GM12892 (cell line): ENCODE measurements at places on chromosomes 6 and 20.

GRCh38 chr20:35446356-35447078 is 8.5 kb upstream of the GDF5 start:
- DNase-seq: no peak

DNA sequence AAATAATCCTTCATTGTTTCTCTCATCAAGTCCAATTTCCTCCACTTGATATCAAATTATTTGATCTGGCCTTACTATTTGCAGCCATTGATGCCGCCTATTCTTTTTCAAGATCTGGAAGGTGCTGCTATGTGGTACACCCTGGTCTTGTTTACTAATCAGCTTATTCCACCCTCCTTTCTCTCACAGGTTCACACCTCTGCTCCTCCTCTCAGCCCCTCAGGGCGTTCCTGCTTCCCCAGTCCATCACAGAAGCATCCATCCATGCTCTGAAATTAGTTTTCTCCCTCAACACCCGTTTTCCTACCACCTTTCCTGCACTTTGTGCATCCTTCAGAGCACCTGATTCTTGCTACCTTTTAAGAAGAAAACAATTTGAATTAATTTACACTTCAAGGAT is 183.6 kb downstream of the EPHA7 start:
- no peak for DNase-seq

DNA sequence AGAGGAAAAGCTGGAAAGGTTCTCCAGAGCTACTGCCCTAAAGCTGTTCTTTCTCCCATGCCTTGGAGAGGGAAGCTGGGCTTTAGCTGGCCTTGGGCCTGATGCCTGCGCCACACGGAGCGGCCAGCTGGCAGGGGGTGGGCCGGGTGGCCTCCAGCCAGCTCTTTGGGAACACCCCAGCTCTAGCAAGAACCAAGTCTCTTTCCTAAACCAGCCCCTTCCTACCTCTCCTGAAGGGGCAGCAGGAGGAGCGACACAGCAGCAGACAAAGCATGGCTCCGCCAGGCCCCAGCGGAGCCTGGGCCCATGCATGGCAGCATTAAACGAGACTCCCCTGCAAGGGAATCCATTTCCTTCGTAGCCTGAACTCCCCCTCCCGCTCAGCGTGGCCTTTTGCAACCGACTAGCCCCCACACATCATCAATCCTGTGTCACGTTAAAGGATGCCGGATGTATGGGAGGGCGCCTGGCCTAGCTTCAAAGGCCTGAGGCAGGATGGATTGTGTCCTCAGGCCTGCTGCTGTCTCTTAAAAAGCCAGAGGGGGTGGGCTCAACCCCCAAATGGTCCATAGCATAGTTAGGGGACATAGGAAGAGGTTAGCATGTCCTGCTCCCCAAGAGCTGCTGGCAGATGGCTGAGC is 14.0 kb downstream of the MRPS18A start:
- DNase-seq: no peak

- no peak for DNase-seq
Observed at GRCh38 chr20:44079291-44079690, 107.7 kb downstream of the JPH2 start.
